Left ventricle myocardium inferior (tissue), 1 donor: ENCODE measurements at places on chromosomes 2 and 18. TPM values are rescaled to one million over a fixed set of nuclear protein-coding genes. Genes with fewer than 3 reads are reported as not detected.

Gene NT5DC4
- not detected for total RNA-seq

Gene SCYGR4
- total RNA-seq: not detected

Gene EIF5B
- 87.0 TPM for total RNA-seq

Gene SLC9A4
- not detected for total RNA-seq

- peaks cover 67% of the 10 kb centered on the region for H3K4me1 ChIP-seq
- peaks cover 46% of the 10 kb centered on the region for H3K36me3 ChIP-seq
- H3K4me3 ChIP-seq: no peak overlapping the region
- H3K27me3 ChIP-seq: no peaks in the 10 kb centered on the region
- H3K27ac ChIP-seq: peak overlapping the region; percentile 71
Observed at GRCh38 chr2:10056439-10056838, 13.1 kb downstream of the KLF11 start.

GRCh38 chr2:16609786-16610185 is 55.8 kb downstream of the CYRIA start:
- H3K27ac ChIP-seq: no peak overlapping the region
- no peaks in the 10 kb centered on the region for H3K36me3 ChIP-seq
- no peak overlapping the region for H3K4me3 ChIP-seq
- peaks cover 20% of the 10 kb centered on the region for H3K27me3 ChIP-seq
- H3K4me1 ChIP-seq: peaks cover 33% of the 10 kb centered on the region
- DNase-seq: no peak

- H3K27me3 ChIP-seq: peaks cover 11% of the 10 kb centered on the region
- peak; percentile 40 for DNase-seq
- H3K27ac ChIP-seq: peak overlapping the region; percentile 53
- no peak overlapping the region for H3K4me3 ChIP-seq
Observed at GRCh38 chr2:60499651-60500265, 53.7 kb downstream of the BCL11A start.

- peaks cover 6% of the 10 kb centered on the region for H3K4me1 ChIP-seq
- H3K27me3 ChIP-seq: no peaks in the 10 kb centered on the region
- DNase-seq: no peak
- no peak overlapping the region for H3K27ac ChIP-seq
- H3K36me3 ChIP-seq: peaks cover 25% of the 10 kb centered on the region
- H3K4me3 ChIP-seq: no peak overlapping the region
Observed at GRCh38 chr2:162002623-162003235, 71.3 kb downstream of the DPP4 start.

DNA sequence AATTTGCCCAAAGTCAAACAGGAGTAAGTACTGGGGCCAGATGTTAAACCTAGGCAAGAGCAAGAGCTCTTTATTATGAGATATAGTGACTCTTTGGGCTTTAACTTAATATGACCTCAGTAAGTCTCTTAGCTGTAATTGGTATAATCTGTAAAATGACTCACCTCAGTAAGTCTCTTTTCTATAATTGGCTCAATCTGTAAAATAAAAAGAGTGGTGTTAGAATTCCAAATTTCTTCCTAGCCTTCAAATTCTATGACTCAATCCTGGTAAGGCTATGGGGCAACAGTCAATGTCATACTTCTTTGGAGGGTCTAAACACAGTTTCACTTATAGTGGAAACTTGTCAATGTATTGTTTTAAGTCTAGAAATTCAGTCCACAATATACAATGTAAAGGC is 1608.9 kb upstream of the PIK3C3 start:
- no peaks in the 10 kb centered on the region for H3K4me1 ChIP-seq
- H3K27me3 ChIP-seq: no peaks in the 10 kb centered on the region
- no peak for DNase-seq
- no peak overlapping the region for H3K4me3 ChIP-seq

GRCh38 chr2:38128653-38129052 is 52.7 kb upstream of the CYP1B1 start:
- H3K36me3 ChIP-seq: peaks cover 18% of the 10 kb centered on the region
- DNase-seq: no peak
- no peaks in the 10 kb centered on the region for H3K27me3 ChIP-seq
- no peaks in the 10 kb centered on the region for H3K4me1 ChIP-seq
- H3K27ac ChIP-seq: peak overlapping the region; percentile 75

DNA sequence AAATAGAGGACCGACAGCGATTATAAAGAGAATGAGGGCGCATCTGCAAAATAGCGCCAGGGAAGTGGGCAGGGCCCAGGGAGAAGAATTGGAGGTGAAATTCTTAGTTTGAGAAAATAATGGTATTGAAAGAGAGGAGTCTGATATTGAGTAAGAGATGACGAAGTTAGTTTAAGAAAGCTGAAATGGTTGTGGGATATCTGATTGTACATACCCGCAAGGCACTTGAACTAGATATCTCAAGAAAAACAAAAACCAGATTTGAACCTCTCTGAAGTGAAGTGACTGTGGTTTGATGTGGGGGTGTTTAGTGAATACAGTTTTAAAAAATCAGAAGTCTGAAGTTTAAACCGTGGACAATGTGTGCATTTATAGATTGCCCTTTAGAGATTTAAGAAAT is 38.9 kb downstream of the ZNF532 start:
- no peaks in the 10 kb centered on the region for H3K27me3 ChIP-seq
- H3K4me1 ChIP-seq: peaks cover 37% of the 10 kb centered on the region
- H3K27ac ChIP-seq: no peak overlapping the region

DNA sequence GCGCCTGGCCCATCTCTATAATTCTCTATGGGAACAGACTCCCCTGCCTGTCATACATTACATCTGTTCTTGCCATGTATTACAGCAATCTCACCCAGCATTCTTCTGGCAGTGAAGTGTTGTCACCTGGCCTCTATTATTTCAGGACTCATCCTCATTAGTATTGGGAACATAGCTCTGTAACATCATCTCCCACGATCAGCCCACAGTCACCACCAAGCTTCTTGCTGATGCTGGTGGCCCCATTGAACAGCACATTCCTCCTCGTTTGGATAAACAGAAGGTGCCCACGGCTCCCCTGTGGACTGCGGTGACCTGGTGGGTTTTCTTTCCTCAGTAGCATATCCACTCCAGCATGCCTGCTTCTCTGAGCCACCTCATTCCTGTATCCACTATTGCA is 21.5 kb downstream of the CHCHD5 start:
- H3K36me3 ChIP-seq: no peaks in the 10 kb centered on the region
- H3K27me3 ChIP-seq: no peaks in the 10 kb centered on the region
- DNase-seq: no peak
- H3K27ac ChIP-seq: no peak overlapping the region
- no peaks in the 10 kb centered on the region for H3K4me1 ChIP-seq

DNA sequence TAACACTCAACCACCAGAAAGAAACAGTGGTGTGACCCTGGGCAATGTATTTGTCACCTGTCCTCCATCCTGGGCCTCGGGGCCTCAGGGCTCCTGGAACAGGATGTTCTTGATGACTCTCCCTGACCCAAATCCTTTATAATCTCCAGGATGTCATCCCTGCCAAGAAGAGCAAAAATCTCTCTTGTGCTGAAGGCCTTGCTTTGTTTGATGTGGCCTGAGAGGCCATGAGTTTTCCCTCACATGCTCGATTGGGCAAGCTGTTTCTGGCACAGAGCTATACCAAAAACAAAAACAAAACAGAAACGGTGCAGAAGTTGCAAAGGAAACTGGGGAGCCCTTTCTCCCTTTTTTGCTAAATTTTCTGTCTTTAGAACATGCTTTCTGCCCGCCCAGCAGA is 35.7 kb upstream of the ST3GAL5 start:
- no peak overlapping the region for H3K4me3 ChIP-seq
- H3K4me1 ChIP-seq: peaks cover 39% of the 10 kb centered on the region
- H3K27ac ChIP-seq: peak overlapping the region; percentile 90
- peaks cover 16% of the 10 kb centered on the region for H3K27me3 ChIP-seq
- H3K36me3 ChIP-seq: no peaks in the 10 kb centered on the region

GRCh38 chr2:177148477-177149154 is 64.0 kb upstream of the HNRNPA3 start:
- H3K36me3 ChIP-seq: no peaks in the 10 kb centered on the region
- peak overlapping the region; percentile 62 for H3K4me3 ChIP-seq
- H3K4me1 ChIP-seq: peaks cover 13% of the 10 kb centered on the region
- no peak overlapping the region for H3K27ac ChIP-seq

DNA sequence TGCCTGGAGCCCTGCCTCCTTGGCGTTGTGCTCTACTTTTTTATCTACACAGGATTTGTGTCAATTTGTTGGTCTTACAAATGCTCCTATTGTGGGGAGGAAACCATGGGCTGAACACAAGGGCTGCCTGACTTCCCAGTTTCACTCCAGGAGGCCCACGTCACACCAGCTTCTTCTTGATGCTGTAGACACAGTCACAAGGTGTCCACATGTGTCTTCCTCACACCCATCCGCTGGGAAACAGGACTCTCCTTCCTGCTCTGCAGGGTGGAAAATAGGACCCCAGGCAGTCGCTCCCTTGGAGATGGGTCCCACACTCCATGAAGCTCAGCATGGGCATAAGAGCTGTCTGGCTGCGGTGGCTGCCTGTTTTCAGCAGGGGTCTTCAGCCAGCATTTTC is 468.2 kb downstream of the EPHA4 start:
- H3K4me3 ChIP-seq: peak overlapping the region; percentile 42
- H3K27ac ChIP-seq: peak overlapping the region; percentile 76
- H3K4me1 ChIP-seq: peaks cover 25% of the 10 kb centered on the region
- peak; percentile 25 for DNase-seq
- no peaks in the 10 kb centered on the region for H3K36me3 ChIP-seq

- no peaks in the 10 kb centered on the region for H3K36me3 ChIP-seq
- H3K27me3 ChIP-seq: no peaks in the 10 kb centered on the region
- no peak for DNase-seq
- no peaks in the 10 kb centered on the region for H3K4me1 ChIP-seq
Observed at GRCh38 chr2:18750672-18751554, 161.5 kb upstream of the NT5C1B start.
